Activated naive CD4-positive, alpha-beta T cell (primary cell): ENCODE measurements at places on chromosomes 2 and 18.

DNA sequence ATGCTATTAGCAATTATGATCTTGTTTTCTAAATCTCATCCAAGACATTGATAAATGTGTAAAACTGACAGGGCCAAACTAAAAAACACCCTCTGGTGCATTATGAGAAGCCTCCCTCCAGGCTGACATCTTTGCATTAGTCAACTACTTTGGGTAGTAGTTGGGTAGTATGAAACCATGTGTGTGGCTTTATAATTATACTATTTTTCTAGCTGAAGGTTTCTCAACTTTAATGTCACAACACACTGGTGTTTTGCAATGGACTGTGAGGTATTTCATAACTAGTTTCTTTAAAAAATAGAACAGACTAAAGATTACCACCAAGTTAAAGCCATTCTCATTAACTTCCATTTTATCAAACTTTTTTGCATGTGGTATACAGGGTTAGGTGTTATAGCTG lies 73.1 kb upstream of the RBMS1 start:
- no peak for DNase-seq

GRCh38 chr2:122652670-122653069 lies 897.2 kb downstream of the TSN start:
- DNase-seq: no peak

- no peak for DNase-seq
Observed at GRCh38 chr2:19352946-19353720, 5.3 kb downstream of the OSR1 start.

DNA sequence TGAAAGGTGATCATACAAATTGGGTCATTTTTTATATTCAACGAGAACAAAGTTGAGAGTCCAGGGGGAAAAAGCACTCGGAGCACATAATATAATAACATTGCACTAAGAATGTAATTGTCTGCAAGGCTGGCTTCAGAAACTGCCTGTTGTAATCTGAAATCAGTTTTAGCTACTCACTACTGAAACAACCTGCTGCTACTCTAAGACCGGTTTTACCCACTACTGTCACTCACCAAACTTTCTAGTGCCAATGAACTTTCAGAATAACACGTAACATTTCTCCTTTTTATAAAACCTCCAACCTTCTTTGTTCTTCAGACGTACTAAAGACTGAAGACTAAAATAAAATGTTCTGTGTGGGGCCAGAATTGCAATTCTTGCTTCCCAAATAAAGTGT lies 11.5 kb upstream of the CYB5A start:
- DNase-seq: no peak

DNA sequence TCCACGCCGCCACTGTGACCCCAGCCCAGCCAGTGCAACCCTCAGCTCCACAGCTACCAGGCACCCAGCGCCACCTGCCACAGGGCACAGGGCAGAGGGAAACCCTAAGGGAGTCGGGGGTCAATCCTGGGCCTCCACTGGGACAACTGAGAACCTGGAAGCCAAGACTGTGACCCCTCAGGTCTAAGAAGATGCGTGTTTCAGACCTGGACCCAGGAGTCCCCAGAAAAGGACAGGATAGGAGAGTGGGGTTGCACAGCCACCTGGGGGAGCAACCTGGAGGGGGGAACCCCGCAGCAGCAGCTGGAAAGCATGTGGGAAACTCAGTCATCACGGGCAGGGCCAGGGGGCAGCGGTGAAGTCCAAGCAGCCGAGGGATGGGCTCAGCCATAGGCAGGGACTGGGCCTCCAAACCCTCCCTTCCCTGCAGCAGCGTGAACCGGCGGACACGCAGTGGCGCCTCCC lies 4.1 kb downstream of the ESPNL start:
- no peak for DNase-seq

DNA sequence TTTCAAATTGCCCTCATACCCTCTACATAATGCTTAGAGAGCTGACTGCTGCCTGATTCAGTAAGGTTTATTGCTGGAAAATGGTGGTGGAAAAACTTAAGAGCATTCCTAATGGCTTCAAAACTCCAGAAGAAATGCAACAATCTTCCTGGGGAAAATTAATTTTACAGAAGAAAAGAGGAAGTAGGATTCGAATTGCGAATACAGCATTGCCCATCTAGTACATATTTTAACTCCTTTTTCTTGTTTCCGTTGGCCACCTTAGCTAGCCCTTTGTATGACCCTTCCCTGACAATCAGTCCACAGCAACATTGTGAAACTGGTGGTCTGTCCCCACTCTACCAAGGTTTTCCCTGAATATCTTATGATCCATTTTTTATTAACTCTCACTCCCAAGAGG lies 224.7 kb downstream of the MTX2 start:
- no peak for DNase-seq

DNA sequence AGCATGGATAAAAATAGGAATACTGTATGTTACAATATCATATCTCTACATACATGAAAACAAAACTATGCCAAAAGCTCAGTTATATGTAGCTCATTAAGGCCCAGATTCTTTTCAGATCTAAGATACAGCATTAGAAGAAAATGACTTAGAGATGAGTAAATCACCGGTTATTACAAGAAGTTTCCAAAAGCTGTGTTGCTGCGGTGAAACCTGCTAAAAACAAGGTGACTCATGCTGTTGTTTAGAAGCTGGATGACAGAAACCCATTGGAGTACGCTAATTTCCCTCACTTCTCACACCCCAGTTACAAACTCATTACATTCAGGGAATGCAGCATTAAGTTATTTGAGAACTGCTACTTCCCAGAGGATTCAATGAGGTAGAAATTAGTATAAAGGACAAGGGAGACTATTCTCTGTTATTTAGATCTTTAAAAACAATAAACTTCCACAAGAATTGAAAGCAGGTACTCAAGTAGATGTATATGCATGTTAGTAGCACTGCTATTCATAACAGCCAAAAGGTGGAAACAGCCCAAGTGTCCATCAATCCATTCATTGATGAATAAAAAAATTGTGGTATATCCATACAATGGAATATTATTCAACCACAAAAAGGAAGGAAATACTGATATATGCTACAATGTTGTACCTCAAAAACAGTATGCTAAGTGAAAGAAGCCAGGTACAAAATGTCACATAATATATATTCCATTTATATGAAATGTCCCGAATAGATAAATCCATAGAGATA lies 32.6 kb downstream of the RBKS start:
- no peak for DNase-seq

DNA sequence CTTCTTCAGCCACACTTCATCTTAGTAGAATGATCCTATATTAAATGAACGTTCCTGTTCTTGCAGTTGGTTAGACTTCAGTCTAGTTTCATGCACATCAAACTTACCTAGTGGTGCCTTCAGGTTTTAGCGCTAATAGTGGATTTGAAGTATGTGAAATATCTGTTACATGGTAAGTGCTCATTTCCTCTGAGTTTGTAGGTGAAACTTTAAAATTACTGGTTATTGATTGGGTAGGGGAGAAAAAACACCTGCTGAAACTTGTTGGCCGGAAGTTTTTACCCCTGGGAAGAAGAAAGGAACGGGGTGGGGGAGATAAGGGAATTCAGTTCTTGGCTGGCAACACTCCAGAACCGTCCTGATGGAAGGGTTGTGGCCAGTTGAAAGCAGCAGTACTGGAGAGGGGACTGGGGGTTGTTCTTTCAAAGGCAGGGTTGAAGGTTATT lies 112.8 kb downstream of the SPTBN1 start:
- DNase-seq: no peak

DNA sequence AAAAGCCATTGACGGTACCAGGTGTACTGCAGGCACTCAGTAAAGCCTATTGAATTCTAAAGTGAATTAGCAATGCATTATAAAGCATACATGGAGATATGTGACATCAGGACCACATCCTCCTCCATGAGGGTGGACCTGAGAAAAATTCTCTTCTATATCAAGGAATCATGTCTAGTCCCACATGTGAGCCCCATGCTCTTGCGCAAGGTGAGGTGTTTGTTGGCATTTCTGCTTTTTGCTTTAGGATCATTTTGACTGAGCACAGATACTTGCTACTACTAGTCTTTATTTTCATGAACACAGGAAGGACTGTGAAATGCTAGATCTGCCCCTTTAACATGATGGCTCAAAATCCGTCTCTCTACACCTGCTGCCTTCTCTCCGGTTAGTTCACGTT lies 183.9 kb downstream of the CD226 start:
- DNase-seq: no peak

- DNase-seq: no peak
Observed at GRCh38 chr18:47595831-47596501, 334.5 kb downstream of the SMAD2 start.

- DNase-seq: no peak
Observed at GRCh38 chr2:190205657-190206056, 114.0 kb downstream of the HIBCH start.

GRCh38 chr18:73923866-73924265 lies 223.8 kb downstream of the FBXO15 start:
- no peak for DNase-seq

GRCh38 chr2:227506456-227506855 lies 34.5 kb downstream of the AGFG1 start:
- no peak for DNase-seq

DNA sequence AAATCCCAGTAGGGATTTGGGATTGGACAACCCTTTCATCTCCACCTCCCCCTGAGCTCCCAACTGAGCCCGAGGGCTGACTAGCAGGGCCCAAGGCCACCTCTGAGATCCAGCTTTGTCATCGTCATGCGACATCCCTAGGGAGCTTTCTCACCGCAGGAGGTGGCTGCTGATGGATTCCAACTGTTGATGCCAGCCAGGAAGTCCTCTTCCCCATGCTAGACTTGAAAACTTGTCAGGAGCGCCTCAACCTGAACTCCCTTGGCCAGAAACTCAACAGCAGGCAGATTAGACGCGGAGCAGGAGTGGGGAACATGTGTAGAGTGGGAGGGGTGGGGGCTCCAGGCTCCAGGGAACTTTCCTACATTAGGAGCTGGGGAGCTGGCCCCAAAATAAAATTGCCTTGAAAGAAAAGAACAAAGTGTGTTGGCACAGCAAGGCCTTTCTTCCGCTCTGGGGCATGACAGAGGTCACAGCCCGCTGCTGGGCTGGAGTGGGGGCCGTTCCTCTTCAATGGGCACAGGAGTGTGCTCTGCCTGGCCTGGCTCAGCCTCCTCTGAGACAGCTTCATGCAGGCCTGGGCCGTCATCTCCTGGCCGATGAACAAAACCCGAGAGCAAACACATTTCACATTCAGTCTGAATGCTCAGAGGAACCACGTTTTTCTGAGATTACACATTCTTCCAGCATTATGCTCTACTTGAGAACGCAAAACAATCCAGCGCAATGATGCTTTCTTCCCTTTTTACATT lies 34.5 kb downstream of the EMILIN2 start:
- no peak for DNase-seq

- DNase-seq: no peak
Observed at GRCh38 chr18:24262087-24262486, 123.2 kb downstream of the CABYR start.

DNA sequence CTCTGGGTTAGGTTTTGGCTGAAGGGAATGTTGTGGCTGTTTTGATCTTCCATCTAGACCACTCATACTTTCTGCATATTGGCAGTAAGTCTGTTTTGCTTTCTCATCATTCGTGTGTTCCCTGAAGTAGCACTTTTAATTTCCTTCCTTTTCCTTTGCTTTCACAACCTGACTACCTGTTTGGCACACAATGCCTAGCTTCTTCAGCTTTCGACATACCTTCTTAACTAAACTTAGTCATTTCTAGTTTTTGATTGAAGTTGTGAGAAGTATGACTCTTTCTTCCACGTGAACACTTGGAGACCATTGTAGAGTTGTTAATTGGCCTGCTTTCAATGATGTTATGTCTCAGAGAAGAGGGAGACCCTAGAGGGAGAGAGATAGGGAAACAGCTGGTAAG lies 123.6 kb upstream of the EPB41L3 start:
- DNase-seq: no peak

DNA sequence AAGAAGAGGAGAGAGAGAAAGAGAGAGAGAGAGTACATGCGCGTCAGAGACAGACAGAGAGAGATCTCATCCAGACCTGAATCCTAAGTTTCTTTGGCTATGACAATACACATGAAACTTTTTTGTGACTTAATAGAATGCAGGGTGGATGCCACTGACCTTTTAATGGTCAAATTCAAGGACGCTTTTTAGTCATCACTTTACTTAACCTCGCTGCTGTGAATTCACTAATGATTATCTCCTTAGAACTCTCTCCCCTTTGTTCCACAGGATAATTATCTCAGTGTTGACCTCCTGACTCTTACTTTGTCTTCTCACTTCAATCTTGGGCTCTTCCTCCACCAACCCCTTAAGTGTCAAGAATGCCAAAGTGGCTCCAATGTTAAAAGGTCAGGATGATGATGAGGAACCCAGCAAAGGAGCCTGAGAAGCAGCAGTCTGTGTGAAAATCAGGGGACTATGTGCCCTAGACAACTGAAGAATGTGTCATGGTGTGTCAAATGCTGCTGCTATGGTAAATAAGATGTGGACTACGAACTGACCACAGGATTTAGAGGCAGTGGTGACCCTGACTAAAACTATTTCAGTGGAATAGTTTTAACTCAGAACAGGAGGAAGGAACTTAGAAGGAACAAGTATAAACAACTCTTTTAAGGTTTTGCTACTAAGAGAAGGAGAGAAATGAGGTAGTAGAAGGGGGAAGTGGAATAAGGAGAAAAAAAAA lies 382.1 kb downstream of the ZEB2 start:
- DNase-seq: no peak

- DNase-seq: no peak
Observed at GRCh38 chr2:68415521-68415920, 50.4 kb downstream of the PLEK start.
